ENCODE measurements at places on chromosomes 12 and 14. TPM values are rescaled to one million over a fixed set of nuclear protein-coding genes. Genes with fewer than 3 reads are reported as not detected.

- DNase-seq: no peak
Observed at GRCh38 chr12:111398530-111398929, 7.2 kb upstream of the SH2B3 start.

- DNase-seq: peak; percentile 87
Observed at GRCh38 chr14:91356181-91356763, 61.3 kb downstream of the CCDC88C start.

DNA sequence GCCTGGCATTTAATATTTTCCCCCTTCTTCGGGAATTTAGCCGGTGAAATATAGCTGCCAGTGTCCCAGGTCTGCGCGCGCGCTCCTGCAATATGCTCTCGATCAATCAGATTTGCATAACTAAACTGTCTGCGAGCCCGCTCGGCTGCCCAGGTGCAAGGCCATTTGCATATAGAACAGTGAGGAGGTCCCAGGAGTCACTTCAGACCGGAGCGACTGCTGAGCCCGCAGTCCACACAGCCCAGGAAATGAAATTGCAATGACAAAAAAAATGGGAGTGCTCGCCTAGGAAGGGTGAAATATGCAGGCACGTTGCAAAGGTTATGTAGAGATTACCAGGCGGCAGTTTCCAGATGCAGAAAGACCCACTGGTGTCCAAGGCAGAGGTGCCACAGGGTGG lies 228.5 kb downstream of the VRK1 start:
- DNase-seq: no peak

- DNase-seq: no peak
Observed at GRCh38 chr14:67955261-67955660, 135.7 kb downstream of the RAD51B start.

DNA sequence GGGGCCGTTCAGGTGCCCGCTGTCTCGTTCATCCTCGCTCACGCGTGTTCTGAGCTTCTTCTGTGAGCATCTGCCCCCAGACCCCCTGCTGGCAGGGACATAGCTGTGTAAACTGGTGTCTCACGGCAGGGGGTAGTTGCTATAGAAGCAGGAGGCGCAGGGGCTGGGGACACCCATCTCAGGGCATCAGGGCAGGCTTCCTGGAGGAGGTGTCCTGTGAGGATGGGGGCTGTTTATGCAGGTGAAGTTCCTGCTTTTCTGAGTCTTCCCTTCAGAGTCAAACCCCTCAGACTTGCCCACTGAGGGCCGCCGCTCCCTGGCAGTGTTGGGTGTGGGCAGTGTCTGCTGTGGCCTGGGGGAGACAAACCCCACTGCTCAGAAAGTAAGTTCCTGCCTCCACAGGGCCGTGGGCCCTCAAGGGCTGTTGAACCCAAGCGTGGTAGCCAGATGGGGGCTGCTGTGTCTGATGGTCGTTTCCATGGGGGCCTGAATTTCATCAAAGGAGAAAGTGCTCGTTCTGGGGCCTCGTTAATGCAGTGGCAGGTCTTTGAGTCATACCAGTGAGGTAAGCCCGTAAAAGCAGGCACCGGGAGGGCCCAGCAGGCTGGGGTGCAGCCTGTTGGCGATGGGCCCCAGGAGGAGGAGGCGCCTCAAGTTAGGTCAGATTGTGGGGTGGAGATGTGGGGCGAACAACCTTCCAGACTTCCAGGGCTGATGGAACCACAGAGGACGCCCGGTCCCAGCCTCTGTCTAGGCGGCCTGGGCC lies 23.4 kb downstream of the KIF26A start:
- no peak for DNase-seq

DNA sequence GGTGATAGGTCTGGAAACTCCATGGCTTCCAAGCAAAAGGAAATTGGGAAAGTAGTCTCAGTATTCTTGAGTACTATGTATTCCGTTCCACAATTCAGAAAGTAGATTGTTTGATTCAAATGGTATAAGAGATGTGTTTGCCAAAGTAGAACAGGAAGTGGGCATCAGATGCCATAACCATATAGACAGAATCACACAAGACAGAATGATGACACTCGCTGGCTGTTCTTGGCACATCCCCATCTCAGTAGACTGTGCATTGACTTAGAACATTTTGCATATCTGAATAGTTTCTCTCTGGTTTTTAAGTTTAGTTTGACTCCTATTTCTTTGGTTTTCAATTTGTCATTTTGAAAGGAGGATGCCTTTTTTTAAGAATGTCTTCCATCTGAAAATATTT lies 221.1 kb upstream of the RGS6 start:
- DNase-seq: no peak

GRCh38 chr12:58873496-58873895 lies 46.8 kb downstream of the LRIG3 start:
- DNase-seq: no peak

GRCh38 chr12:5586201-5586600 lies 154.3 kb downstream of the NTF3 start:
- DNase-seq: no peak

- DNase-seq: no peak
Observed at GRCh38 chr12:121749267-121749666, 36.7 kb downstream of the TMEM120B start.

DNA sequence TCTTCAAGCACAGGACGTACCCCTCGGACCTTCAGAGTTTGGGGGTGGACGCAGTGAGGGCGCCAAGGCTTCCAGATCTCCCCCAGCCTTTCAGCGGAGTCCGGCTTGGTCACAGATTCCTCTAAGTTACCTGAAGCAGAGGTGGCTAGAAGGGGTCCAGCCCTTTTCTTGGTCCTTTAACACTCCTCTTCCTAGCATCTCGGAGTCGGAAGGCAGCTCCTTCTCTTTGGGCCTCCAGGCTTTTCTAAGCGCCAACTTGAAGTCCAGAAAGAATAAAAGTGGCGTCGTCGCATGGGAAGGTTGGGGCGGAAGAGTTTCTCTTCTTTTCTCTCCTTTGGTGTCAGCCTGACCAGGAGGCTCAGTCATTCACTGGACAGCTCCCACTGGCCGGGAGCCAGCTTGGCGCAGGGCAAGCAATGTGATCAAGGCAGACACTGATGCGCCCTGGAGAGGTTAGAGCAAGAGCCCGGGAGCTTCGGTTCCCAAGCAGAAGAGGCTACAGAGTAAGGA lies 9.6 kb downstream of the OR6S1 start:
- DNase-seq: no peak

- no peak for DNase-seq
Observed at GRCh38 chr14:98370352-98370751, 901.6 kb downstream of the BCL11B start.

VWF gene
- 0.32 TPM for total RNA-seq

SOAT2 gene
- 1.2 TPM for total RNA-seq

CLECL1 gene
- total RNA-seq: 106 TPM

BEST3 gene
- total RNA-seq: 60.1 TPM

TSPAN11 gene
- not detected for total RNA-seq

KLHDC1 gene
- not detected for total RNA-seq

Data from OCI-LY7 (cell line).